Coronary artery (tissue), 2 donors: ENCODE measurements at places on chromosomes 1 and 21.

GRCh38 chr1:58409336-58409735 is 137.2 kb downstream of the OMA1 start:
- DNase-seq, result no peak

GRCh38 chr21:27570306-27570868 is 603.5 kb upstream of the ADAMTS5 start:
- peak; percentile 76 for DNase-seq

DNA sequence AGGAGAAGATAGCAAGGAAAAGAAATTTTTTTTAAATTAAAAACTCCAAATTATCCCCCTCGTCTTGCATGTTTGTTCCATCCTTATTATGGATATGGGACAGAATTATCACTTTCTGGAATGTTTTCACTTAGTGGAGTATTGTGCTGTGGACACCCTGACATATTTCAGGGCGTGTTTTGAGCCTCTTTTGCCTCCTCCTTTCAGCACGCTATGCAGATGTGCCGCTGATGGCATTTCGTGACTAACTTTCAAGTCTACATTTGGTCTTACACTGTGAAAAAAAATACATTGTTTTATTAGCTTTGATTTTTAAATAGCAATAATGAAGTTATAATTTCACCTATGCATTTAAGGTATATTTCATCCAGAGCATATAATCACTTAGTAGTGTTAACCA is 738.7 kb downstream of the LTN1 start:
- no peak for DNase-seq

GRCh38 chr1:4718071-4718470 is 63.7 kb downstream of the AJAP1 start:
- no peak for DNase-seq

DNA sequence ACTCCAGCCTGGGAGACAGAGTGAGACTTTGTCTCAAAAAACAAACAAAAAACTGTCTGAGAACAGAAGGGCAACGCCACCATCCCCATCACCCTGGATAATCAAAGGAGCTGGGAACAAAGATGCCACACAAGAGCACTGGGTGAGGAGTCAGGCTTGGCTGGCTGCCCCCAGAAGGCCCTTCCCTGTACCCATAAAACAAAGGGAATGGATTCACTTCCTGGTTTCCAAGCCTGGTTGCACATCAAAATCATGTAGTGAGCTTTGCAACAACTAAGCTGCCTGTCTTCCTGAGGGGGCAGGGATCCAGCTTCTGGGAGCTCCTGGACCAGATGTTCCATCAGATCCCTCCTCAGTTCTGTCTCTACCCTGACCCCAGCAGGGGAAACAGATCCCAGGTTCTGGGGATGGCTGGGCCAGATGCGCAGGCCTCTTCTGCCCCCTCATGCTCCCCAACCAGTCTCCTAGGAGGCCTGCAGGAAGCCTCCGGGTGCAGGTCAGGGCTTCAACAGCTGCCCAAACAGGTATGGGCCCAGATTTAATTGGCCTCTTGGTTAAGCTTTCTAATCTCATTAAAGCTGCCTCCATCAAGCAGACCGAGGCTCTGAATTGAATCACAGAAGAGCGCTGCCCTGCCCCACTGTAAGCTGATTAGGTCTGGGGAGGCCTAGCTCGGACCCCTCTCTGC is 97.8 kb downstream of the MRPL37 start:
- no peak for DNase-seq

DNA sequence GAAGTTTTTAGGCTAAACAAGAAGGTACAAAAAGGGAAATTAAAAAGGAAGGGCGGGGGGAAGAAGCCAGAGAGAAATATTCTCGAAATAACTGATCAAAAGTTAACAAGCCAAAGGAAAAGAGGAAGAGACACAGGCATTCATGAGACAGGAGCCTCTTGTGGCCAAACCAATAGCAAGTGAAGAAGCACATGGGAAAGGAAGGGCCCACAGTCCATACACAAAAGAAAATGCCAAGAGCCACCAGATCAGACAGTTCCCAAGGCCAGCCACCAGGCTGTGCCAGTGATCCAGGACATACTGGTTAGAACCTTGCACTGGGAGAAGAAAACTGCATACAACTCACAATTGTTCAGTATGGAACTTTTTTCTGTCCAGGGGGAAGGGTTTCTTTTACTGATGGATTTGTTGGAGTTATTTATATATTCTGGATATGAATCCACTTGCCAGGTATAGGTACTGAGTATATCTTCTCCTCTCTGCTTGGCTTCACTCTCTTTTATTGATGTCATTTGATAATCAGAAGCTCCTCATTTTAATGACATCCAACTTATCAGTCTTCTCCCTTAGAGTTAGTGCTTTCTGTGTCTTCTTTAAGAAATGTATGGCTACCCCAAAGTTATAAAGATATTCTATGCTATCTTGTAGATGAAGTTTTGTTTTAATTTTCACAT is 76.8 kb downstream of the CD46 start:
- DNase-seq, result no peak

GRCh38 chr1:32967888-32968568 is 3.4 kb upstream of the RNF19B start:
- peak; percentile 54 for DNase-seq

GRCh38 chr1:150876119-150876454 is 312 bp downstream of the ARNT start:
- no peak for DNase-seq

DNA sequence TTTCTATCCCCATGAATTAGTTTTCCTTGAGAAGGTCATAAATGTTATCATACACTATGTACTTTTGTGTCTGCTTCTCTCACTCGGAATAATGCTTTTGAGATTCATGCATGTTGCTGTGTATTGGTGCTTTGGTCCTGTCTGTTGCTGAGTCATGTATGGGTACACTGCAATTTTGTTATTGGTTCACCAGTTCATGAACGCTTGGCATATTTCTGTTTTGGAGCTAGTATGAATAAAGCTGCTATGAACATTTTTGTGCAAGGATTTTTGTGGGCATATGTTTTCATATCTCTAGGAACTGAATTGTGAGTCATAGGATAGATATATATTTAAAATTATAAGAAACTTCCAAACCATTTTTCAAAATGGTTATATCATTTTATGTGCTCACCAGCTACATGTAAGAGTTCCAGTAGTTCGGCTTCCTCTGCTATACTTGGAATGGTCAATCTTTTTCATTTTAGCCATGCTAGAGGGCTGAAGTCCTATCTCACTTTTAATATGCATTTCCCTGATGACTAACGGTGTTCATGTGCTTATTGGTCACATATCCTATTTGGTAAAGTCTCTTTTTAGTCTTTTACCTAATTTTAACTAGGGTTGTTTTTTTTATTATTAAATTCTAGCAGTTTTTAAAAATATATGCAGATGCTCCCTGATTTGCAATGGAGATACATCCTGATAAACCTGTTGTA is 38.2 kb downstream of the ETS2 start:
- no peak for DNase-seq

- no peak for DNase-seq
Measured at GRCh38 chr21:36388835-36389234, 3.6 kb downstream of the CHAF1B start.

GRCh38 chr1:87224201-87224600 is 104.5 kb upstream of the LMO4 start:
- DNase-seq, result no peak

DNA sequence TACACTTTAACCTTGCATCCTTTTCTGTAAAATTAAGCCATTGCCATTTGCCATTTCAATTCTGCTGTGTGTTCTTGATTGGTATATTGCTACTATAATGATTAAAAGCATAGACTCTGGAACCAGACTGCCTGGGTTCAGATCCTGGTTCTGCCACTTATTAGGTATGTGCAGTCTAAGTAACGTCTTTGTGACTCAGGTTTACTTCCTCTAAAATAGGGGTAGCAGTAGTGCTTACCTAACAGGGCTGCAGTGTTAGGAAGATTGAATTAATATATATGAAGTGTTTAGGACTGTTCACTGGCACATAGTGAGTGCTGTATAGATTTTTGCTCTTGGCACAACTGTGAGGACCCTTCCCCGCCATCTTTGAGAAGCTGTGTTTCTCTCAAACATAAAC is 4.4 kb downstream of the CDC42 start:
- no peak for DNase-seq

- DNase-seq, result no peak
Measured at GRCh38 chr1:181562395-181562794, 79.1 kb downstream of the CACNA1E start.

GRCh38 chr1:6170116-6170741 is 9.9 kb downstream of the CHD5 start:
- no peak for DNase-seq

DNA sequence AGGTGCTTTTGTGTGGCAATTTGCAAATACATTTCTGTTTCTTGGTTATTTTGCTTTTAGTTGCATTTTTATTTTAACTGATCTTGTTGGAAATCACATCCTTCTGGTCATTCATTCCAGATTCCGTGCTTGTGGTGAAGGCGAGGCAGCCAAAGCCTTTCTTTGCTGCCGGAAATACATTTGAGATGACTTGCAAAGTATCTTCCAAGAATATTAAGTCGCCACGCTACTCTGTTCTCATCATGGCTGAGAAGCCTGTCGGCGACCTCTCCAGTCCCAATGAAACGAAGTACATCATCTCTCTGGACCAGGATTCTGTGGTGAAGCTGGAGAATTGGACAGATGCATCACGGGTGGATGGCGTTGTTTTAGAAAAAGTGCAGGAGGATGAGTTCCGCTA is 34.8 kb upstream of the CD101 start:
- no peak for DNase-seq

GRCh38 chr1:84785271-84786036 is 95.2 kb upstream of the SSX2IP start:
- no peak for DNase-seq

DNA sequence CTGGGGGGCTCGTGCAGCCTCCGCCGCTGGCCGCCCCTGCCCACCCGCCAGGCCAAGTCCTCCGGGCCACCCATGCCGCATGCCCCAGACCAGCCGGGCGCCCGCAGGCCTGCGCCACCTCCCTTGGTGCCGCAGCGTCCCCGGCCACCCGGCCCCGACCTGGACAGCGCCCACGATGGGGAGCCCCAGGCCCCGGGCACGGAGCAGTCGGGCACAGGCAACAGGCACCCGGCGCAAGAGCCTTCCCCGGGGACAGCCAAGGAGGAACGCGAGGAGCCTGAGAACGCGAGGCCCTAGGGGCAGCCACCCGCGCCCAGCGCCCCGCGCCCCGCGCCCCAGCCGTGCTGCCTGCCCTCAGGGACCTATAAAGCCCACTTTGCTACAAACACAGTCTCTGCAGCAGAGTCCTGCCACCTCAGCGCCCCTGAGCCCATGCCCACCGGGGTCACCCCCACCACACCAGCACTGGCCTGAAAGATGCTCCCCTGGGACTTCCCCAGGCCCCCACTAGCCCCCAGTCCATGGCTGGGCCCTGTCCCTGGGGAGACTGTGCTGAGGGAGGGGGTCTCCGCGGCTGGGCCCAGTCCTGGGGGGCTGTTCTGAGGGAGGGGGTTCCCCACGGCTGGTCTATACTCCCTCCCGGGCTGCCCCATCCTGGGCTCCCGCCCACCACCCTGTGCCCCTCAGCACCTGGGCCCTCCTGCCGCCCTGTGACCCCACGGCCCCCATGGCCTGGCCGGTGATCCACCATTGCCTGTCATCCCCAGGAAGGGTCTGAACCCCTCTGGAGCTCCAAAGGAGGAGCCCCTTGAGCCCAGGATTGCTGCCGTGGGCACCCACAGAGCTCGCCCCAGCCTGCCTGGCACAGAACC is 8.6 kb downstream of the TNFRSF18 start:
- no peak for DNase-seq

GRCh38 chr1:26276432-26276838 is 3.5 kb upstream of the SH3BGRL3 start:
- DNase-seq, result no peak
